ENCODE measurements at places on chromosomes 13 and 19.

GRCh38 chr13:24983094-24983493 lies 112.8 kb upstream of the PABPC3 start:
- no peak for DNase-seq

DNA sequence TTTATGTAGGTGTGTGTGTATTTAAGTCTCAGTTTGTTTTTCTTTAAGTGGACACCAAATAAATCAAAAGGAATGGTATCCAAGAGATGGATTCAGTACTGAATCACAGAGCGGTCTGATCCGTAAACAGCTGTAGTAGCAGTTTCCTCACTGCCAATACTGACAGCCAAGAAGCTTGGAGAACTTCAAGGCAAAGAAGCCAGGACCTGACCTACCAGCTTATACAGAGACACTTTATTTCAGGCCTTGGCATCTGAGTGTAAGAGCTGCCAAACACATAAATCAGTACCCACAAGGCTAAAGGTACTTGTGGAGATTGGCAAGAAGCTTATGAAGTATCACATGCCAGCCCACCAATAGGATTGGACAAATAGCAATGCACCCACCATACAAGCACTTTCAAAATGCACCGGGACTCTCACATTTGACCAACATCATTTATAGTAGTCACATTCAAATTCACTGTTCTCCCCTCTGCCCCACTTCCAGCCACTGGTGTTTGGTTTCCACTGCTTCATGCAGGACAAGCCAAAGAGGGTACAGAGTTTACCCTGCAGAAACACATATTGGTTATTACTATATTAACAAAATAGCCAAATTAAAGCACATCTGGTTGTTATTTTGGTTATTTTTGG lies 357.9 kb downstream of the KLF12 start:
- no peak for DNase-seq

- no peak for DNase-seq
Measured at GRCh38 chr19:10271543-10272086, 695 bp downstream of the ICAM1 start.

DNA sequence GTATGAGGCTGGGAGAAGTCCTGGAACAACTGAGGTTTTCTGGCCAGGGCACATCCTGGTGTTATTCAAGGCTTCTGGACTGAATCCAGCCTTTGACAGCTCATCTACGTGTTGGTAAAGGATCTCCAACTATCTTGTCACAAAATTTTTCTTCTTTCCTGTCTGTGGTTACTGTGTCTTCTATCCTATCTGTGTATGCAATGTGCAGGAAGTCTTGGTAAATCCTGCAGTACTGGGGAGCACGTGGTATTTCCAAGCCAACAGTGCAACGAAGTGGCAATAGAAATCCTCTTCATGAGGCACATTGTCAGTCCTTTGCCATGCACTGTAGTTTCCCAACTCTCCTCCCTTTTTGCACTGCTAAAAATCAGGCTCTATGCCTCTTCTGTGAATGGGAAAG lies 86.7 kb downstream of the ZNF100 start:
- no peak for DNase-seq

- no peak for DNase-seq
Measured at GRCh38 chr13:37701972-37702371, 103.4 kb upstream of the POSTN start.

- DNase-seq, result no peak
Measured at GRCh38 chr13:95793018-95793555, 116.1 kb downstream of the DNAJC3 start.

- no peak for DNase-seq
Measured at GRCh38 chr19:49362929-49363267, 682 bp upstream of the TEAD2 start.

DNA sequence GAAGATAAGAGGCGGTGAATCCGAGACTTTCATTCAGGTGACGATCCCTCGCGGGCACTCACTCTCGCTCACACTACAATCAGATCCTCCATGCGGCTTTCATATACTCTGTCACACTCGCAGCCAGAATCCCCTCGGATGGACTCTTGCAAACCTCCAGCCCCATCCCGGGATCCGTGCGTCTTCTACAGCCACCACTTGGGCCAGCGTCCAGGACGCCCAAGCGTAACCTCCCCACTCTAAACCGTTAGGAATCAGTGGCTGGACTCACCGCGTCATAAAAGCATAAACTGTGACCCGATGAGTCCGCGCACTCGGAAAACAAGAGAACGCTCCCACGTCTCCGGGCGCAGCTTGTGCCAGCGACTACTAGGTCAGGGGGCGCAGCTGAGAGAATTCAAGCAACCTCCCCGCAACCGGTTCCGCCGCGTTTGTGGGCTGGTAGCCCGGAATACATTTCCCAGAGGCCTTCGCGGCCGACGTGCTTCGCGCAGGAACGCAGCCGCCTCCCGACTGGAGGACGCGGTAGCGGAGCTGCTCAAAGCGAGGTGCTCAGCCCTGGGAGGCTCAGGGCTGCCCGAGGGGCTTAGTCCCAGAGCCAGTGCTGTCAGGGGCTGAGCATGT lies 27.6 kb downstream of the ZNF607 start:
- DNase-seq, result no peak

Data from NCI-H1694 (cell line).